NCI-H146 (cell line): ENCODE measurements at places on chromosomes 1 and 21.
A peak's percentile ranks its signal among the peaks of the same experiment; 100 is the strongest.

GRCh38 chr1:187018291-187018690 lies 189.5 kb downstream of the PLA2G4A start:
- DNase-seq: no peak

- DNase-seq: no peak
These were observed 69.6 kb downstream of the LACTBL1 start for GRCh38 chr1:22903113-22903512.

GRCh38 chr21:39114871-39115575 lies 68.2 kb downstream of the PSMG1 start:
- DNase-seq: no peak

GRCh38 chr1:153277852-153278251 lies 18.4 kb downstream of the LORICRIN start:
- DNase-seq: peak; percentile 14

GRCh38 chr1:165351863-165352441 lies 4.6 kb downstream of the LMX1A start:
- DNase-seq: no peak

GRCh38 chr21:28310711-28311110 lies 682.0 kb downstream of the LTN1 start:
- no peak for DNase-seq

- no peak for DNase-seq
These were observed 128.3 kb downstream of the MACF1 start for GRCh38 chr1:39332828-39333227.

GRCh38 chr1:51553911-51554310 lies 34.8 kb upstream of the EPS15 start:
- DNase-seq: no peak

DNA sequence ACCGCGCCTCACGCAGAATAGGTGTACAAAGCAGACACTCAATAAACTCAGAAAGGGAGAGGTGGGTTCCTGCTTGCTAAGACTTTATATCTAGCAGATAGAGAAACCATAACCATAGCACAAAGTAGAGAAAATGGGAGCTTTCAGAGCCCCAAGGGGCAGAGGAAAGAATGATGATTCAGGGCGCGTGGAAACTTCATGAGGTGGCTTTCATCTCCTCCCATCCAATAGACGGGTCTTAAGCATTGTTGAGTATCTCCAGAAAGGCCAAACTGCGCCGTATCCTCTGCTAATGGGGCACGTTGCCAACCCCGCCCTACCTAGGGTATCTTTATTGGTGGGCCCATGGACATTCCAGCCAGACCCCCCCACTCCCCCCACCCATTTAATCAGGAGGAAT lies 778 bp upstream of the MIXL1 start:
- DNase-seq: no peak

DNA sequence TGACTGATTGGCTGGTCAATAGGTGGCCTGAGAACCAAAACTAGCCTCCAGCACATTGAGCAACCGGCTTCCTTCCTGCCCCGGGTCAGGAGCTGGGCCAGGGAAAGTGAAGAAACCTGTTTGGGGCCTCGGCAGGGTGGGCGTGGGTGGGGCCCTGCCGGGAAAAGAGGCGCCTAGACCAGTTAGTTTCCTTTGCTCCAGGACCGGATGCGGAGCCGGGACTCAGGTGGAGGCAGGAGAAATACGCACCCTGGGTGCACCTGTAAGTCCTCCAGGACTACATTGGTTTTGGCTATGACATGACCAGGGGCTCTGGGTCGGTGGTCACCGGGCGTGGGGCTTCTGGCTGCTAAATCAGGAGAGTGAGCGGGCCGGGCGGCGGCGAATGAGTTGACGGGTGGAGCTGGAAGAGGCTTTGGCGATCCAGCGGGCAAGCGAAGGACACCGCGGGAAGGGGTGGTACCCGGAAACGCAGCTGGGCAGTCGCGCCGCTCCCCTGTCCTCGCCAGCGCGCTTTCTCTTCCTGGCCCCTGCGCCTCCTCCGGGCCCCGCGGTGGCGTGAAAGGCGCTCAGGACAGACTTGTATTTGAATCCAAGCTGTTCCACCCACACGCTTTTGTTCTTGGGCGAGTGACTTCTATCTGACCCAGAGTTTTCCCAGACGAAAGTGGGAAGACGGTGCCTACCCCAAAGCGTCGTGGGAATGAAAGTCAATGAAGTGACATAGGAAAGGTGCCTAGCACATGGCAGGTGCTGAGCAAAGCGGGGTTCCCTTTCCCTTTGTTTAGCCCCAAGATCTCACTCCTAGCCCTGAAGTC lies 30.6 kb upstream of the JUN start:
- DNase-seq: no peak

DNA sequence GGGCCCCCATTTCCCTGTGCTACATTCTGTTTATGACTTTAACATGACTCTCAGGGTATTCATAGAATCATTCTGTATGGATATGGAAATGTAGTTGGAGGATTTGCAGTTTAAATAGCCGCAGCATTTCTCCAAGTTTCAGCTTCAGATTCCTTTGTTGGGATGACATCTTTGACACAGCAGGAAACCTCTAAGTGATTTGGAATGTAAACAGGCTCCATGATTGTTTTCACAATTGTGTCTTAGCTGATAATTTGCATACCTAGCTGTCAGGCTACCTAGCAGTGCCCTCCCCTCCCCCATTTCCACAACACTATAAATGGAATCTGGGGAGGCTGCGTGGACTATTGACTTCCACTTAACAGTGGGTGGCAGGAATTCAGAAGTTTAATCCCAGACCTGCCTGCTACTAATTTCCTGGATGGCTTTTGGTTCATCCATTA lies 290.2 kb downstream of the HLX start:
- DNase-seq: no peak

DNA sequence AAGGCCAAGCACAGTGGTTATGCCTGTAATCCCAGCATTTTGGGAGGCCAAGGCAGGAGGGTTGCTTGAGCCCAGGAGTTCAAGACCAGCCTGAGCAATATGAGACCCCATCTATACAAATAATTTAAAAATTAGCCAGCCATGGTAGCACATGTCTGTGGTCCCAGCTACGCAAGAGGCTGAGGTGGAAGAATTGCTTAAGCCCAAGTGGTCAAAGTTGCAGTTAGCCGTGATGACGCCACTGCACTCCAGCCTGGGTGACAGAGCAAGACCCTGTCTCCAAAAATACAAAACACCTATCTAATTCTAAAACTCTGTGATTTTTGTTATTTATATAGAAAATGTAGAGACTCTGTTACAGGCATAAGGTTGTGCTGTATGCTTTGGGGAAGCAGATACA lies 44.2 kb upstream of the ZYG11A start:
- DNase-seq: no peak

- DNase-seq: peak; percentile 40
These were observed 749 bp downstream of the CITED4 start for GRCh38 chr1:40861224-40862003.

GRCh38 chr1:231423648-231424047 lies 1.6 kb upstream of the EGLN1 start:
- DNase-seq: peak; percentile 43
